ENCODE measurements at places on chromosomes 6 and 20.

GRCh38 chr6:94456266-94456665 lies 1036.9 kb upstream of the EPHA7 start:
- no peak for DNase-seq

GRCh38 chr6:123529843-123530242 lies 106.9 kb downstream of the TRDN start:
- no peak for DNase-seq

- DNase-seq, result no peak
These were observed 45.2 kb downstream of the DZANK1 start for GRCh38 chr20:18421608-18422007.

DNA sequence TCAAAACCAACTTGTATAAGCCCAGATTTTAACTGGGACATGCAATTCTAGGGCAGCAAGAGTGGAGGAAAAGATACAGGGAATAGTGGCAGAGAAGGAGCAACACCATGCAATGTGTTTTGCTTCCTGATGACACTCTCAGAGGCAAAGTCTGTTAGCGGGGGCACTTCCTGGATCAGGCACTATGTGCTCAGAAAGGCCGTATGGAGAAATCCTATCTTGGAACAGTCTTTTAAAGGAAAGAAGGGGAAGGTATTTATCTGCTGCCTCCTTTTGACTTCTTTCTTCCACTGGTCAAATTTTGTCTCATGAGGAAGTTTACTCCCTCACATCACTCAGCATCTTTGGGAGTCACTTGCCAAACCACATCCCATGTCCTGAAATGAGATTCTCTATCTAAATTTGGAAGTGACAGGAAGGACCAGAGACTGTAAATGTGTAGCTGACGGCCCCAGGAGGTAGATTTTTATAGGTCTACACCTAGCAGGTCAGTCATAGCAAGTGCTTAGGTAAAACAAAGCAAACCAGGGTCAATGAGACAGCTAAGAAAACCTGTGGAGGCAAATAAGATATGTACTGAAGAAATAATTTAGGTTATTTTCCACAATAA lies 91.7 kb upstream of the ELOVL5 start:
- DNase-seq, result no peak

DNA sequence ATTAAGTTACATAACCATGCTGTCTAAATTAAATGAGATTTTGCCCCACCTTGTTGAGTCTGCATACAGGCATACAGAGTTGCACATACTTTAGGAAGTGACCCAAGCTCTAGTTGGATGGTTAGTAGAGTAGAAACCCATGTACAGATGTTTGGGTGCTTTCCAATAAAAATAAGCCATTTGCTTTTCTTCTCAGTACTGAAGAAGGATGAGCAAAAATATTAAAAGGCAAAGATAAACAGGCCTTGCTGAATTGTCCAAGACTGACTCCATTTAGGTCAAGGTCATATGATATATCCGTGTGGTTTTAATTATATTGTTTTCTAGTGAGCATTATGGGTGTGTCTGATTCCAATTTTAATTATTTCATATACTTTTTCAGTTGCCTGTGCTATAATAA lies 589.4 kb downstream of the RFPL4B start:
- DNase-seq, result no peak

DNA sequence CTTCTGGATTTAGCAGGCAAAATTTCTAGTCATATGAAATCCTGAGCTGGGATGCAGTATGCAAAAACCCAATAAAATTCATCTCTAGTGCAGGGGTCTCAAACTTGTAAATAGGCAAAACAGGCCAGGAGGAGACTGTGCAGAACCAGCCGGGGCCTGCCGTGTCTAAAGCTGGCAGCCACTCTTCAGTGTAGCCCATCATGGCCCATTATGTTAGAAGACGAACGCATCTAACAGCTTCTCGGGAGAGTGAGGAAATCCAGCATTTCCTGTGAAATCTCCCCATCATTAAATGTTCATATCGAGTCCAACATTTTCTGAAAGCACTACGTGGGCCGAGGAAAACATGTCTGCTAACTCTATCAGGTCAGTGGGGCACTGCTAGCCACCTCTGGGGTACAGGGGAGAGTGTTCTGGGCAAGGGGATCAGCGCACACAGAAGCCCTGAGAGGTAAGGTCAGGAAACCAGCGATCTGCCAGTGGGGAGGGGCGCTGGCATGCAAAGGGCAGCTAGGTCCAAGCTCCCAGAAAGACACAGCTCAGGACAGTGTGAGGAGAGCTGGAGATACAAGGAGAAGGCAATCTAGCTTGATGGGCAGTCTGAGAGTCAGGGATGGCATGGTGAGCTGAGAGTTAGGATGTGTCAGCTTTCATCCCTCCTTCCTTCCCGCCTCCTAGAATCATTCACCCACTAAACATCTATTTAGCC lies 144.2 kb downstream of the PREX1 start:
- DNase-seq, result no peak

DNA sequence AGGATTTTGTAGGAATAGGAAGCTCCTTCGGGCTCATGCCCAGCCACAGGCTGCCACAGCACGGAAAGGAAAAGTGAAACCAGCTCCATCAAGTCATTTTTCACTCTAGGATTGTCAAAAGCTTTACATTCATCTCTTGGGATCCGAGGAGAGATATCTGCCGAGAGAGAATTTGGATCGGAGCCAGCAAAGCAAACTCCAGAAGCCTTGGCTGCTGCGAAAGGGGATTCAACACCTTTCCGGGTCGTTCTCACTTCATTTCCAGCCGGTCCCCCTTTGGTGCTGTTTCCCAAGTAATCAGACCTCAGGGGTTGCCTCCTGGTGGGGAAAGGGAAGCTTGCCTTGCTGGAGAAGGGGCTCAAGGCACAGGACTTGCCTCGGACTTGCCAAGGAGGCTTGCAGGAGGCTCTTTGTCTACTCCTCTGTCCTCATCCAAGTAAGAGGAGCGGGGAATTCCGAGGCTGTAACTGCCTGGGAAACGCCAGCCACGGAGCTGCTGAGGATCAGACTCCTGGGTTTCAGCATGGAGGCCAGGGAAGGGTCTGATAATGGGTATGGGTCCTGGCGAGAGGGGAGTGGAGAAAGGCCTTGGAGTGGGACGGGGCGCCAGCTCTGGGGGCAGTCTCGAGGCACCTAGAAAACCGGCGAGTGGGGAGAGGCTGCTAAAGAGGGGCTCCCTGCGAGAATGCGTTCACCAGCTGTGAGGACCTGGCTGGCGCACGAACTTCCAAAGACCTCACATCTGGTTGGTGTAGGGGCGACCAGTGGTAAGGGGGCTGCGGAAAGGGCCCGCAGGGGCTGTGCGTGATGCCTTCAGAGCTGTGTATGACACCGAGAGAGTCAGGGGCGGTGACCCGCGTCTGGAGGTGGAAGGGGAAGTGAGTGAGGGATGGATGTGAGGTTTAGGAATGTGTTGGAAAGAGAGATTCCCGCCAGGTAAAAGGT lies 702 bp downstream of the ETV7 start:
- DNase-seq, result peak; percentile 15

DNA sequence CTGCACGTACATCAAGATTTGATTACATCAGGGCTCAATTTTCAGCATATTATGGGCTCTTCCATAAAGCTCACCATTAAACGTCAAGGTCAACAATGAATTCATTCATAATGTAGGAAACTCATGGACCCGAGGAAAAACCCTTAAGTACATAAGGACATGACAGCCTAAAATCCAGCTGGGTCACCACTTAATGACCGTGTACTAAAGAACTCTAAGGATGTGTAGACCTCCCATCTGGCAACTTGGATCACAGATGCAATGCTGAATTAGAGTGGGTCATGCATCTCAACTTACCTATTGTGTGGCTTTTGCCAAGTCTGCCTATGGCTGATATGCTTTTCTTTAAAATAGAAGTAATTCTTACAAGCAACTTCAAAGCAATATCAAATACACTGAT lies 26.7 kb upstream of the DEFB112 start:
- DNase-seq, result no peak

- DNase-seq, result no peak
These were observed 97.8 kb downstream of the GMPR start for GRCh38 chr6:16336056-16336818.

DNA sequence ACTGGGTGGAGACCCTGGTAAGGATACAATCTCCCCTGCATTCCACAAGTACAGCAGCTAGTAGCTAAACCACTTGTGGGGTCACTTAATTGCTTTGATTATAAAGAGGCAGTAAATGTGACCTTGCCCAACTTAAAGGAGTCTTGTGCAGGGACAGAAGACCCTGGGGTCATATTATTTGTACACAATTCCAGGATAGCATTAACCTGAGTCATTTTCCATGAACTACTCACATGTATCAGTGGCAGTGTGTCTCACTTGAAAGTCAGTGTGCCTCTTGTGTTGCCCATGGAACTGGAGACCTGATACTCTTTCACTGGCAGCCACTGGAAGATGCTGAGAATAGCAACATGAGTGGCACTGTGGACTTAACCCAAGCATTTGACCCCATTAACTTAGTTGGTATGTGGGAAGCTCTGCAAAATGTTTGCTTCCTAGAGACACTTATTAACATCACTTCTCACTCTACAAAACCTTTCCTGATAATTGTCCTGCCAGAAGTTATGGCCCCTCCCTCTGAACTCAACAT lies 28.9 kb downstream of the CLIC5 start:
- DNase-seq, result no peak

DNA sequence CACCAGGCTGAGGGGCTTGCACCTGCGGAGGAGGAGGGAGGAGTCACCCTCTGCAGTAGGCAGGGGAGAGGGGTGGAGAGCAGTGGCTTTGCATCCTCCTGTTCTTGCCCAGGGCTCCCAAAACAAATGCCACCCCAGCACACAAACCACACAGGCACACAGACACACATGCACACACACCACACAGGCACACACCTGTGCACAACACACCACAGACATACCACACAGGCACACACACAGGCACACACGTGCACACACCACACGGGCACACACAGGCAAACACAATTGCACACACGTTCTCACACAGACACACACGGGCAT lies 26.6 kb downstream of the YTHDF1 start:
- no peak for DNase-seq

- DNase-seq, result no peak
These were observed 5.1 kb downstream of the C6orf132 start for GRCh38 chr6:42137194-42137753.

Measured in stimulated activated CD4-positive, alpha-beta T cell treated with anti-CD3 and anti-CD28 coated beads, Interleukin-4, amount 100 ng/mL, for 4 hours (primary cell).